ENCODE measurements at places on chromosomes 5 and 9. TPM values are rescaled to one million over a fixed set of nuclear protein-coding genes. Genes with fewer than 3 reads are reported as not detected.

DNA sequence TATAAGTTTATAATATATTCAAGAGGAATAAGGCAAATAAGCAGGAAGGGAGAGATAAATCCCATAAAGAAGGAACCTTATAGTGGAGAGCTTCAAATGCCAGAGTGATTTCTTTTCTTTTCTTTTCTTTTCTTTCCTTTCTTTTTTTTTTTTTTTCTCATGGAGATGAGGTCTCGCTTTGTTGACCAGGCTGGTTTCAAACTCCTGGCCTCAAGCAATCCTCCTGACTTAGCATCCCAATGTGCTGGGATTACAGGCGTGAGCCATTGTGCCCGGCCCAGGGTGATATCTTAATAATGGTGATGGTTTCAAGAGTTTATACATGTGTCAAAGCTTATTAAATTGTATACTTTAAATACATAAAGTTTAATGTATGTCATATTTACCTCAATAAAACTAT, 19.6 kb upstream of the FOCAD start:
- peaks cover 3% of the 10 kb centered on the region for H3K4me1 ChIP-seq
- no peaks in the 10 kb centered on the region for H3K27me3 ChIP-seq
- no peaks in the 10 kb centered on the region for H3K36me3 ChIP-seq
- no peak for DNase-seq
- no peak overlapping the region for H3K4me3 ChIP-seq

The TMEM174 gene
- total RNA-seq = not detected

GRCh38 chr5:122163121-122164069, 34.0 kb downstream of the ZNF474 start:
- peak overlapping the region; percentile 47 for H3K27ac ChIP-seq
- no peaks in the 10 kb centered on the region for H3K4me1 ChIP-seq
- H3K36me3 ChIP-seq = no peaks in the 10 kb centered on the region
- H3K4me3 ChIP-seq = no peak overlapping the region
- no peaks in the 10 kb centered on the region for H3K27me3 ChIP-seq
- DNase-seq = no peak

The SLC1A1 gene
- total RNA-seq = 43.3 TPM
